ENCODE measurements at places on chromosomes 3 and 15.

GRCh38 chr3:184184546-184185230 is 1.3 kb upstream of the ABCF3 start:
- no peak for DNase-seq

- DNase-seq, result no peak
Measured at GRCh38 chr15:39854161-39854560, 65.9 kb downstream of the GPR176 start.

- DNase-seq, result no peak
Measured at GRCh38 chr3:72977060-72977808, 19.4 kb upstream of the PPP4R2 start.

- peak; percentile 33 for DNase-seq
Measured at GRCh38 chr3:38454178-38454883, 641 bp downstream of the ACVR2B start.

GRCh38 chr3:193874512-193874911 is 261.4 kb upstream of the HES1 start:
- no peak for DNase-seq

DNA sequence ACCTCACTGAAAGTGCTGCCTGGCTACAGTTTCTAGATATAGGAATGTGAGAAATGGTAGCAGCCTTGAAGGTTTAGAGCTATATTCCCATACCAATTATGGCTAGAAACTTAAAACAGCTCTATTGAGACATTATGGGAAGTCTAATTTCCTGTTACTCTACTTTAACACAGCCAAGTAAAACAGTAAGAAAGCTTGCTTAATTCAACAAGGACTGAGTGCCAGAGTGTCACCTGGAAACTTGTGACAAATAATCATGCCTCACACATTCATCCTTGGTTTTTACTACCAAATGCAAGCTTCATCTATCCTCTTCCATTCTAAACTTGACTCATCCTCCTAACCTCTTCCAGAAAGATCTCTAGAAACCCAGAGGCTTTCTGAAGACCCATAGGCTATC is 41.7 kb downstream of the UBE3A start:
- DNase-seq, result no peak

GRCh38 chr15:60313906-60314305 is 83.9 kb downstream of the ANXA2 start:
- DNase-seq, result no peak
